GM12865 (cell line): ENCODE measurements at places on chromosomes 7 and 10.

GRCh38 chr10:33179067-33179466, 155.4 kb downstream of the NRP1 start:
- DNase-seq, result no peak

DNA sequence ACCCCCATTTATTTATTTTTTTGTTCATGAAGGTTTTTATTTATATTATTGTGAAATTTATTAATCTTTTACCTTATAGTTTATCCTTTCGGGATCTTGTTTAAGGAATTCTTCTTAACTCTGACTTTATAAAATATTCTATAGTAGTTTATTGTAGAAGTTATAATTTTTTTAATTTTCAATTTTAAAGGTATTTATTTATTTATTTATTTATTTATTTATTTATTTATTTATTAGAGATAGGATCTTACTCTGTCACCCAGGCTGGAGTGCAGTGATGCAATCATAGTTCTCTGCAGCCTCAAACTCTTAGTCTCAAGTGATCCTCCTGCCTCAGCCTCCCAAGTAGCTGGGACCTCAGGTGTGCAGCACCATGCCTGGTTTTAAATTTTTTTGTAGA, 56.0 kb downstream of the NRF1 start:
- DNase-seq, result no peak

DNA sequence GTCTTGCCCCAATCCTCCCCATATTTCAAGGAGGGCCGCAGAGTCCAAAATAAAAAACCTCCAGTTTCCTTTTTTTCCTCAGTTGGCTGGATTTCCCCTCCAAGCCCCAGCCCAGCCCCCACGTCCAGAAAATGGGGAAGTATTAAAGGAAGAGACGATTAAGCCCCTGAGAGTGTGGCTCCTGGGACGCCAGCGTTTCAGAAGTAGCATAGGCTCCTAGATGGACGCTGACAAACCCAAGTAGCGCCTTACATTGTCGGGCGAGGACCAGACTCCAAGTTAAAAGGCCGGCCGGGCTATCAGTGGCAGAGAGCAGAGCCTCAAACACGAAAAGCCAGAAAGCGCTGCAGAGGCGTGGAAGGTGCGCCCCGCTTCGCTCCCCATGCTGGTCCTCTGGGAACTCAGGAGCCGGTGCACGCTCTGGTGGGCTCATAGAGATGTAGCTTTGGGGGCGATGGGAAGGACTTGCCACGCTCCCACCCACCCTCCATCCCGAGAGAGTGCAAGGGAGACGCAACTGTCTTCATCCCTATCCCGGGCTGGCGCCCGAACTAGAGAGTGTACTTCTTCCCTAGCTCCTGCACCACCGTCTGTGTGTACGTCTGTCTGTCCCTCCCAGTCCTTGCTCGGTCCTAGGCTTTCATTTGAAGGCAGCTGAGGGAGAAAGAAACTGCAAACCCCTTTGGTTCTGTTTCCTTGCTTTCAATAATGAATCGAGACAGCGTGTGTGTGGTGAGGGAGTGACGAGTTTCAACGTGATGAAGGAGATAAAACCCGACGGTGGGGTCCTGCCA, 6.3 kb upstream of the EMX2 start:
- no peak for DNase-seq

DNA sequence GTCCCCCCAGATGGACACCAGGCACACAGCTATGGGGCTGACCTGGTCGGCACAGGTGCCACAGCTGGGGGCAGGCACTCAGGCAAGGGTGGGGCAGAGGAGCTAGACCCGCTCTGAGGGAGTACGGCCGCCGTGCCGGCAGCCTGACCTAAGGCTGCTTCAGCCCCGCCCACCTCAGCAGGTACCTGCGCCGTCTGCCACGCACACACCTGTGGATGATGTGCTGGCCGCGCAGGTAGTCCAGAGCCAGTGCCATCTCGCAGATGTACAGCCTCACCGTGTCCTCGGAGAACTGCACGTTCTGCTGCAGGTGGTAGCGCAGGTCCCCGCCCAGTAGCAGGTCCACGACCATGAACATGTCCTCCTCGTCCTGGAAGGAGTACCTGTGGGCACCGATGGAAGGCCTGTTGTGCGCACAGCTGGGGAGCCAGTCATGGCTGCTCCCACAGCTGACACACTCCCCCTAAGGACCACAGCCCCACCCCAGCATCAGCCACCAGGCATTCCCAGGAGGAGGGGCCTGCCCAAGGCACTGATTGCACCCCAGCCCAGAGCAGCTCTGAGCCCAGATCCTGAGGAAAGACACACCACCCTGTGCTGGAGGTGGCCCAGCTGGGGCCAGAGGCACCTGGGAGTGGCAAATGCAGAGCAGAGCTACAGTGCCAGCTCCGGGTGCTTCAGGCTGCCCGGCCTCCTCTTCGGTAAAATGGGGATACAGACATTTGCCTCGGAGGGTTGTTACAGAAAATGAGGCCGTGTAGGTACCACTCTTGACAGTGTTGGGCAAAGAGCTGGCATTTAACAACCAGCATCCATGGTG, 40.0 kb downstream of the DPYSL4 start:
- DNase-seq, result no peak

- DNase-seq, result no peak
Observed at GRCh38 chr10:49187044-49187484, 1.1 kb downstream of the TMEM273 start.

GRCh38 chr7:83782628-83783027, 133.7 kb upstream of the SEMA3E start:
- no peak for DNase-seq

DNA sequence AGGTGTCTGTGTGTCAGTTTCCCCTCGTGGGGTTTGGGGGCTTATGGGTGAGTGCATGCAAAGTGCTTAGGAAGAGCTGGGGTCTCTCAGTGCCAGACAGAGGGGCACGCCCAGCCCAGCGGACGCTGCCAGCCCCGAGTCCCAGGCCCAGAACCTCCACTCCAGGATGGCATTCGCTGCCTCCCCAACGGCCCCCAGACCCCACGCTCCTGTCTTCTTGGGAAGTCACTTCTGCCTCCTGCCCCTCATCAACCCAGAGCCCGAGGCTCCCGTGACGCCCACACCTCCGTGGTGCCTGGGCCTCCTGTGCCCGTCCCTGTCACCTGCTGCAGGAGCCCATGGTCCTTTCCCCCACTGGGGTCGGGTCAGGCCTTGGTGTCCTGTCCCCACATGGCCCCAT, 35.0 kb downstream of the NKX6-2 start:
- no peak for DNase-seq

DNA sequence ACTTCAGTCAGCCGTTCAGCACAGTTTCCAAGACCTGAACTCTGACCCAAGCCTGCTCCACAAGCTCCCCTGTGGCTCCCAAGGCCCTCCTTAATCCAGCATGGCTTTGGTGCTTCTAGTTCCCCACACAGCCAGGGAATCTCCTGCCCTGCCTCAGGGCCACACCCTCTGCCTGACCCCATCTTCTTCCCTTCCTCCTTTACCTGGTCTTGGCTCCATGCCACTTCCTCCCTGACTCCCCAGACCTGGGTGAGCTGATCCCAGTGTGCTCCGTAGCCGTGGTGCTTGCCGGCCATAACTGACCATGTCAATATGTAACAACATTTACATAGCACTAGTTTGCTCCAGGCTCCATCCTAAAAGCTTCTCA, 20.0 kb downstream of the TMEM273 start:
- DNase-seq, result no peak

DNA sequence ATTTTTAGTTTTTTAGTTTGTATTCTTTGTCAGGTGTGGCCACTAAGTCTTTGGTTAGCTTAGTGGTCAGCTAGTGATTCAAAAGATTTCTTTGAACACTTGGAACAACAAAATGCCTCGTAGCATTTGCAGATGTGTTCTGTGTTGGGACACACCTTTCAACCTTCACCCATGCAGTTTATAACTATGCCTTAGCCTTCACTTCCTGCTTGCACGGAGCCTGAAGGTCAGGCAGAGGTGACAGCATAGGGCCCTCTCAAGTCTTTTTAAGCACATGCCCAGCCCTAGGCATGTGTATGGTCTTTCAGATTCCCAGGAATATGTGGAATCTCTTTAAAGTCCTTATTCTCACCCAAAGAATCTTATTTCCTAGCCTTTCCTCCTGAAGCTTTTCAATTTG, 17.6 kb downstream of the PLAC9 start:
- no peak for DNase-seq
